ENCODE measurements at places on chromosomes 6 and 20.

GRCh38 chr6:19024737-19025136 lies 637.6 kb downstream of the RNF144B start:
- no peak for DNase-seq

DNA sequence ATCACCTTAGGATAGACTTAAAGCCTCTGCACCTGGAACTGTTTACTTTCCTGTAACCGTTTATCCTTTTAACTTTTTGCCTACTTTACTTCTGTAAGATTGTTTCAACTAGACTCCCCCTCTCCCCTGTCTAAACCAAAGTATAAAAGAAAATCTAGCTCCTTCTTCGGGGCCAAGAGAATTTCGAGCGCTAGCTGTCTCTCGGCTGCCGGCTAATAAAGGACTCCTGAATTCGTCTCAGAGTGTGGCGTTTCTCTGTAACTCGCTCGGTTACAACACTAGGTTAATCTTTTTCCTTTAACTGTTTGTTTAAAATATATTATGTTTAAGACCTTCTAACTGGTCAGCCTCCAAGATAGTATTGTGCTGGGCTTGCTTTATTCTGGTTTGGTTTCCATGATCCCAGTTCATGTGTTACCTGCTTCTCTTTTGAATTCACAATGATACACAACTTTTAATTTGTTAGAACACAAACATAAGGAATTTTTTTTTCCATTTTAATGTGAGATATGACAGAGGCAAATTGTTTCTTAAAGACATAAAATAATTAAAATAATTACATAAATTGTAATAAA lies 8.7 kb upstream of the NQO2 start:
- DNase-seq = no peak

DNA sequence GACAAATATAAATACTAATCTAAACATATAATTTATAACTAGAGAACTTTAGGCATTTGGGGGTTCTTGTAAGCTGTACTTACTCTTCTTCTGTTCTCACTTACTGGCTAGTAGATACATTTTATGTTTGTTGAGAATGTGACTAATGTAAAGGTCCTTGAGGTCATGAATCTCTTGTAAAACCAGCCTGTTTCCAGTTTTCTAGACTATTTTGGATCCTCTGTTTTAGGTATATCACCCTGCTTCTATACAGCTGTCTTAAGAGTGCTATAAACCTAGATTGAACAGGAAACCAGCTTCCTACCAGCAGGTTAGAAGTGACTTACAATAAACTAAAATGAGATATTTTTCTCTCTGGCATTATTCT lies 134.2 kb downstream of the PLCB4 start:
- DNase-seq = no peak

- DNase-seq = peak; percentile 86
Observed at GRCh38 chr6:159174263-159174969, 5.2 kb downstream of the FNDC1 start.

DNA sequence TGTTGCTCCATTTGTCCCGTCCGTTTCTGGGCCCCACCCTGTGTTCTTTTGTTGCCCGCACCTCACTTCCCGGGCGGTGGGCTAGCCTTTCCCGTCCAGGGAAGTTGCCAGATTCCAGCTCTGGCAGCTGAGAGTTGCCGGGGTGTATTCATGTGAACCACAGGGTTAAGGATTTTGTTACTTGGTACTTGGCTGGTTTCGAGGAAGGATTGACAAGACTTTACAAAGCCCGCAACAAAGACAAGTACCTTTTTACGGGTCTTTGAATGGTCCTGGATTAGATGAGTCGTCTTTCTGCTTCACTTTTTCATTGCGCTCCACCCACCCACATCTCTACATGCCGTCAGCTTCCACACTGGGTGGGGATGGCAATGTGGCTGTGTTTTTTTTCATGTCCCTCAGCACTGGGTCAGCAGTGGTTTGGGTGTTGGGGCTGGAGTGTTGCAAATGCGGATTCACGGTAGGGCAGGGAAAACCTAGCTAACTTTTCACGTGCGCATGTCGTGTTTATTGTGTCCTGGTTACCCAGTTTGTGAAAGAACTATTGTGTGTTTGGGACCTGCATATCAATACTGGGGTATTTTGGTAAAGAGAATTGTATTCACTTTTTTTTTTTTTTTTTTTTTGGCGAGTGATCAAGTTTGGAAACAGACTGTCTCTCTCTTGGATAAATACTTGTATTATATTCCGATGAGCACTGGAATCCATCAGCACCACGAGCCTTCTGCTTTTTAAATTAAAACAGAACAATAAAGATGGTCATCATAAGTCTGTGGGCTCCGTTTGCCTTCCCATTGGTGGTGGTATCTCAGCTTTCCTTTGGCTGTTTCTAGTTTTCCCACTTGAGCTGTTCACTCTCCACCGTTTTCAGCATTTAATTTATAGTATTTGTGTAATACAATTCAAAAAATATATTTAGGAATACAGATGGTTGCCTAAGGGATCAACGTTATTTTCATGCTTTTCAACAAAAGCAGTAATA lies 1.2 kb downstream of the DUSP22 start:
- DNase-seq = no peak

DNA sequence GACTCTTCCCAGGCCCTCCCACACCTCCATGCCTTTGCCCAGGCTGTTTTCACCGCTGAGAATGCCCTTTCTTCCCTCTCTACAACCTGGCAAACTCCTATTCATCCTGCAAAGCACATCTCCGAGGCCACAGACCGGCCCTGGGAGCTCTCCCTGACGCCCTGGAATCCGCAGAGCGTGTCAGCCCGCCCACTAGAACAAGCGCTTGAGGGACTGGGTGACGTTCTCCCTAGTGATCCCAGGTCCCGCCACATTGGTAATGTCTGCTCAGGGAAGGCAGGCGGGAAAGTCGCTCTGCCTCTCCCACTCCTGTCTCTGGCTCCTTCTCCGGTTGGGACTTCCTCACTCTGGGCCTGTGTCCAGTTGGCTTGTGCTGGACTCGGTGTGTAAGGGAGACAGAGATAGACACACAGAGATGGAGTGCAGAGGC lies 61.6 kb downstream of the SRC start:
- no peak for DNase-seq

DNA sequence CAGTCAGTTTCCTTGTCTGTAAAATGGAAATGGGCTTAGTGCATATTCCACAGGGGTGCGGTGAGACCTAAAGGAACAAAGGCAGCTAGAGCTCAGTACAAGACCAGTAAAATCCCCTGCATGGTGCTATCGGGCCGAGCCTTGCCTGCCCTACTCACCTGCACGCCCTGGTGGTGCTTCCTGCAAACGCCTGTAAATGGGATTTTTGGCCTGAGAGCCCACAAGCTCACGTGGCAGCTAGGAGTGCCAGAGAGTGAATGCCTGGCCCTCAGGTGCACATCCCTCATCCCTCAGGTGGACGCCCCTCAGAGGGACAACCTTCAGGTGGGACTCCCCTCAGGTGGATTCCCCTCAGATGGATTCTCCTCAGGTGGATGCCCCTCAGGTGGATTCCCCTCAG lies 48.0 kb upstream of the VSX1 start:
- no peak for DNase-seq

DNA sequence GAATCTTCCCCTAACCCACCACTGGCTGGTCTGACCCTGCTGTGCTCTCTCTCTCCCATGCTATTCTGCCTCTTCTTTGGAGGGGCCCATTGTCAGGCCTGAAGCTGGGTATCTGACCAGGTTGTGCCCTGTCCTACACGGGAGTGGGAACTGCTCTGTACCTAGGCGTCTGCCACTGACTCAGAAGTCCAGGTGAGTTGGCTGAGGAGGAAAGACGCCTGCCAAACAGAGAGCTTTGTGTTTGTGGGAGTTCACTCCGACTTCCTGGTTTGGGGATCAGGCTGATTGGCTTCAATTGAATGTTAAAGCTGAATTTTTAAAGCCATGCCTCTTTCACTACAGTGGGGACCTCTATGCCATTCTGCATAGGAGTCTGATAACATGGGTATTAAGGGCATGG lies 136.0 kb downstream of the CCDC170 start:
- no peak for DNase-seq

GRCh38 chr6:34813028-34813713 lies 21.3 kb downstream of the BLTP3A start:
- no peak for DNase-seq

- no peak for DNase-seq
Observed at GRCh38 chr6:112683926-112684325, 336.8 kb downstream of the RFPL4B start.

- no peak for DNase-seq
Observed at GRCh38 chr6:113205553-113205952, 651.6 kb upstream of the MARCKS start.

DNA sequence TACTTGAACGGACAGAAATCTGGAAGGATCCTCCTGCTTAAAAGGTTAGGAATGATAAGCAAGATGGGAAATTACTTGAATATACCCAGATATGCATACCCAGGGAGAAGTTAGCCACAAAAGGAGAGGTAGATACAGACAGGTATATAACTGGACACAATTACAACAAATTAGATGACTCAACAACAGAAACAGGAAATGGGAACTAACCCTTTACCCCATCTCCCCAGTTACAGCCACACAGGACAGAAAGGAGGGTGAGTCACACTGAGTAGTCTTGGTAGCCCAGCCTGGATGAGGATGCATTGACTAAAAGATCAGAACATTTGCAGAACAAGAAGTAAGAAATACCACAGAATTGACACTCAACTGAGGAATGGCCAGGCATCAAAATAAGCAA lies 61.2 kb downstream of the C6orf52 start:
- no peak for DNase-seq

GRCh38 chr6:138257638-138258040 lies 39.3 kb upstream of the PBOV1 start:
- no peak for DNase-seq

- DNase-seq = no peak
Observed at GRCh38 chr6:136532030-136532429, 18.2 kb downstream of the MAP7 start.

DNA sequence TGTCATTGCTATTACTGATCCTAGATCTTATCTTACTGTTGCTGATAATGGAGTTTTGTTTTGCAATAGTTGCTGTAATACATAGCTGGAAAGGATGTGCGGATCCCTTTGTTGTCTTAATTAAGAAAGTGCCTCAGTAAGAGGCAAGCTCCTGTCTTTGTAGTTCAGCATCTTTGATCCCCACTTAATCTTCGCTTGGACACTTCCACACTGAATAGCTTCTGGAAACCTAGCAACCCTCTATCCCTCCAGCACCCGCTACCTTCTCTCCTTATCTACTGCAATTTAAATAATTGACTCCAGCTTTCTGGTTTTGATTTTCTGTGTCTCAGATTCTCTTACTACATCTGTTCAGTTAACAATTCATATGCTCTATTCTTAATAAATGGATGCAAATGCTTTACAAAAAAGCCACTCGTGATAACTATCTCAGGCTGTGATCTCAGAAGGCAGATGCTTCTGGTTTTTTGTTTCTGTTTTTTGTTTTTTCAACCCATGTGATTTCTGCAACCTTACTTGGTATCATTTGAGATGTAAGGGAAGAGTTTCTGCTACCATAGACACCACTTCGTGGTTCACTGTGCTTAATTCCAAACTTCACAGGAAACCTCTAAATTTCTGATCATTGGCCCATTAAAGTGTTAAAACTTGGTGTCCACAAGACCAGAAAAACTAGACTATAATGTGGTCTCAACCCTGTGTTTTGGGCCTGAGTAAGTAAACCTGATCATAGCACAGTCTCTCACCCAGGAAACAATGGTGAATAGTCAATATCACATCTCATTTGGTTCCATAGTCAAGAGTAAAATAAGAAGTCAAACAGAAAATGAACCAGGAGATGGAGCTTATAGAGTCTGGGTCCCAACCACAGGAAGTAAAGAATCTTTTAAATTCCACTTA lies 352.1 kb upstream of the SOX4 start:
- no peak for DNase-seq

- no peak for DNase-seq
Observed at GRCh38 chr6:124881898-124882578, 80.2 kb upstream of the RNF217 start.

- DNase-seq = no peak
Observed at GRCh38 chr20:52242237-52243230, 51.0 kb upstream of the ZFP64 start.

GRCh38 chr6:56168596-56168995 lies 78.8 kb downstream of the COL21A1 start:
- DNase-seq = no peak

- no peak for DNase-seq
Observed at GRCh38 chr6:46015119-46015968, at the start of gene CLIC5. CLIC5 (minus strand) TSS chr6:46015860; CDS start chr6:46015542, 318 bp downstream.

DNA sequence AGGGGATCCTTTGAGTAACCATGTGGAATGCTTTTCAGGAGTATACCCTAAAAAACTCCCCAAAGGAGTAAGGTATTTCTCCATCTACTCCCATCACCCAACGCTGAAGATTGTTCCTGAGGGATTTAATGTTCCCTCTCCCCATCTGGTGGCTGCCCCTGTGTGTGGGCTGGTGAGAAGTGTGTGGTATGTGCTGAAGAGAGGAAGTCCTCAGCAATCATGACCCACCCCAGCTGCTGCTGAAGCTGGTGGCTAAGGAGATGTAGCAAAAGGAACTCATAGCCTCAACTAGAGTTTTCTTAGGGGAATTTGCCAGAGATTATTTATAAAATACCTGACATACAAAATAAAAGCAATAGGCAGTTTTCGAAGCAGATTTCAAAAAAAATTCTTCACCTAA lies 114.3 kb upstream of the JAG1 start:
- no peak for DNase-seq

DNA sequence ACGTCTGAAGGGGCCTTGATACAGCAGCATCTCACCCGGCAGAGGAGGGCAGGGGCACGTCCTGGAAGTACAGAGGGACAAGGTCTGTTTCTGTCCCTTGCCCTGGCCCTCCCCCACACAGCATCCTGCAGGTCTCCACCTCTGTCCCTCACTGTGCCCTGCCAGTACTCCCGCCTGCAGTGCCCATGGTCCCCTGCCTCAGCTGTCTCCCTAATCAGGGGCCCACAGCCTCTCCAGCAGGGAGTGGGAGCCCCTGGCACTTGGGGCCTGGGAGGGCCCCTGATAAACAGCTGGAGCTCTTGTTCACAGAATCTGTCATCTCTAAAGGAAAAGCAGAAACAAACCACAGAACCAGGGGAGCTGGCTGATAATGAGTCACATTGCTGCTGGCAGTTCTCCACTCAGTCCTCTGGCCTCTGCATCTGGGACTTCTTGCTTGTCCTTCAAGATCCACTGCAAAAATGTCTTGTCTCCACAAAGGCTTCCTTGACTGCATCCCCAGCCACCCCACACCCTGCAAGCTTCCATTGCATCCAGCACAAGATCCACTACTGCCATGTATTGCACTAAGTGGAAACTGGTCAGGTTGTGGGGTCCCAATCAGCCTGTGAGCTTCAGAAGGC lies 33.2 kb upstream of the TAF8 start:
- no peak for DNase-seq

GRCh38 chr6:134376785-134377184 lies 58.9 kb upstream of the SGK1 start:
- DNase-seq = no peak

DNA sequence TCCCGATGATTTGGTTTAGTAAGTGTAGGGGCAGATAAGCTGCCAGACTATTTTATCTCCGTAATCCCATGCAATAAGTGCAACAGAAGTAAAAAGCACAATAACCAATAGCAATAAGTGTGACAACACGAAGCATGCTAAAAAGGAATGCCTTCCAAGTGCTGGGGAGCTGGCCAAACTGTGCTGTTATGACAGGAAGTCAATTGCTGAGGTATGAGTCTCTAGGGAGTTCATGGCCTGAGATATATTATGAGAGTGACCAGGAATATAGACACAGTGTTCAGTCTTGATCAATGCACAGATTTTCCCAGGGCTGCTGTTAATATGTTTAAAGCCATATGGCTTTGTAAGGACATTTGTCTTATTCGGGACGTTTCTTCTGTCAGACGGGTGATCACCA lies 10.5 kb upstream of the ANGPT4 start:
- peak; percentile 31 for DNase-seq
